Activated CD4-positive, alpha-beta T cell treated with anti-CD3 and anti-CD28 coated beads, Interleukin-2, amount 10 ng/mL, durations not matched to agents 24 days and 14 days (primary cell): ENCODE measurements at places on chromosomes 16 and 17.

DNA sequence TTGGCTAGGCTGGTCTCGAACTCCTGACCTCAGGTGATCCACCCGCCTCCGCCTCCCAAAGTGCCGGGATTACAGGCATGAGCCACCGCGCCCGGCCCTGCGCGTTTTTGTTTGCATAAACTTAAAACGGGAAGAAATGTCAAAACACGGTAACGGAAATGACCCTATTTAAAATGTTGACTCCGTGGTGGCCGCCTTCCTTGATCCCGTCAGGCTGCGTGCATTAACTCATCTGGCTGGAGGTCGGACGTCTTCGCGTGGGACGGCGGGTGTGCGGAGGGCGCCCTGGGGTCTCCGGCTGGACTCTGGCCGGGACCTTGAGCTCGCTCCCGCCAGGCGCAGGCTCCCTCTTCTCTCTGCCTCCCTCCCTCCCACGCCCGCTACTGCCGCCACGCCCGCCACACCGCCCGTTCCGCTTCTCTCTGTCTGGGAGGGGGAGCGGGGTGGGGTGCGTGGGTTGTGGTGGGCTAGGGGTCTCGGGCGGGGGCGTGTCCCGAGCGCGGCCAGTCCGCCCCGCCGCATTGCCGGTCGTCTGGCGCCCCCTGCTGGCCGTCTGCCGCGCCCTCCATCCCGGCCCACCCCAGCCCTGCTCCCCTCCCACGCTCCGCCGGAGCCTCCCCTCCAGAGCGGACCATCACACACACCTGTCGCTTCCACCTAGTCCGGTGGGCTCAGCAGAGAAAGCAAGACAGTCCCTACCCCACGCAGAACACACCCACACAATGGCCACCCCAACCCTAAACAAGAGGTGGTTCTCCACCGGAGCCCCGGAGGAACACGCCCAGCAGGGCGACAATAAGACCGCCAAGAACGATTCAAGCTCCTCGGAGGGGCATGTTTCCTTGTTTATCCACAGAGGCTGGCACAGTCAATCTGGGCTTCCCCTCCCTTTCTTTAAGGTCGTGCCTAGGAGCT, 1.2 kb upstream of the CCDC42 start:
- DNase-seq = peak; percentile 93

GRCh38 chr16:88494335-88495154, 41.5 kb downstream of the ZFPM1 start:
- no peak for DNase-seq

- DNase-seq = peak; percentile 88
Measured at GRCh38 chr16:56356276-56357240, 68.8 kb downstream of the AMFR start.

- DNase-seq = no peak
Measured at GRCh38 chr17:66687570-66688284, 147.2 kb upstream of the CACNG5 start.

- peak; percentile 59 for DNase-seq
Measured at GRCh38 chr16:17372386-17372785, 98.4 kb downstream of the XYLT1 start.

DNA sequence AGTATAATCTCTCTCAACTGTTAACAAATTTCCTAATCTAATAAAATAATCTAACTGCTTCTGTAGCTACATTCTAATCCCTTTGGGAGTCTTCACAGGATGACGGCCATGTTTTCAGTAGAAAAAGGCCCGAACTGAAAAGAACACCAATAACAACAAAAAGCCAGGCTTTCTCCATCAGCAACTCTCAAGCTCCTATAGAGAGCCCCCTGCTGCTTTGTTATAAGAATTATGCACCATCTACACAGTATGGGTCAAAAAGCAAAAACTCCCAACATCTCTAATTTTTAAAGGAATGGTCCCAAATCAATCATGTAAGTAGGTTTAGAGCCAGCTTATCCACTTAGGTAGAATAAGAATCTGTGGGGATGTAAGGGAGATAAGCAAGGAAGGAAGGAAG, 163.6 kb upstream of the C17orf78 start:
- no peak for DNase-seq
